Activated CD4-positive, alpha-beta T cell treated with anti-CD3 and anti-CD28 coated beads, Interleukin-2, amount 10 ng/mL, durations not matched to agents 24 days and 14 days (primary cell): ENCODE measurements at places on chromosomes 12 and 14. TPM values are rescaled to one million over a fixed set of nuclear protein-coding genes. Genes with fewer than 3 reads are reported as not detected.

DNA sequence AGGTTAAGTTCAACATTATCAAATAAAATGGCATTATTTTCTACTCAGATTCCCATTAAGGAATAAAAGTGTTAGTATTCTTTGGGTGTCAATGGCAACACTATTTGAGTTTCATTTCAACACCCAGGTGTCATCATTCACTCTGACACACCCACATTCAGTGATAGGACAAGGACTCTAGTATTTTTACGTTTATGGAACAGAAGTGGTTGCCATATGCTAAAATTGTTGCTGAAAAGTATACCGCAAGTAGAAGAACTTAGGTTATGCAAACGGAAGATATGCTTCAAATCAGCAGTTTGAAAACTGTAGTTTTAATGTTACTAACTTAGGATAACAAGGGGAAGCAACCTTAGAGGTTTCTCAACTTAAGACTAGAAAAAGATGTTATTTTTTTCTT lies 20.0 kb upstream of the SGPP1 start:
- DNase-seq, result no peak

The KRT83 gene
- not detected in 2 replicates for total RNA-seq

The KRT6B gene
- total RNA-seq, result not detected in 2 replicates

The SDSL gene
- total RNA-seq, result 0.61 and 0.78 TPM in 2 replicates

GRCh38 chr12:12159988-12160387 lies 89.2 kb downstream of the BCL2L14 start:
- DNase-seq, result no peak

GRCh38 chr12:74770552-74770951 lies 232.9 kb downstream of the ATXN7L3B start:
- no peak for DNase-seq

- DNase-seq, result no peak
These were observed 32.0 kb downstream of the PEX5 start for GRCh38 chr12:7221486-7221885.

The METTL1 gene
- 72.2 and 79.8 TPM in 2 replicates for total RNA-seq

DNA sequence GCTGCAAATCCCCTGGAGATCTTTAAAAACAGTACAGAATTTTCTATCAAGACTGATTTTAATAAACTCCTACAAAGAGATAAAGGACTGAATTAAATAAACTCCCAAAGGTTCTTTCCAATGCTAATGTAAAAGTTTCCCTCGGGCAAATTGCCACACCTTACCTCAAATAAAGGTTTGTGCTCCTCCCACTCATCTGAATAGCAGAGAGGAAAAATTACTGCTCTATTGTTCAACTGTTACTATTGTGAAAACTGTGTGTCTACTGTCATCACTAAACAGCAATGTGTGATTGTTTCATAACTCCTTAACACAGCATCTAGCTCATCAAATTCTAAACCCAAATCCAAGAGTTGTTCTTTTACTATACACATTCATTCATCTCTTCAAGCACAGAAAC lies 3.2 kb downstream of the SPTLC2 start:
- no peak for DNase-seq

The RBM19 gene
- 102 and 105 TPM in 2 replicates for total RNA-seq

GRCh38 chr12:92289629-92290349 lies 144.1 kb upstream of the BTG1 start:
- DNase-seq, result no peak

The IL26 gene
- total RNA-seq, result 6.9 and 7.7 TPM in 2 replicates

The TMTC3 gene
- total RNA-seq, result 8.2 and 8.3 TPM in 2 replicates

DNA sequence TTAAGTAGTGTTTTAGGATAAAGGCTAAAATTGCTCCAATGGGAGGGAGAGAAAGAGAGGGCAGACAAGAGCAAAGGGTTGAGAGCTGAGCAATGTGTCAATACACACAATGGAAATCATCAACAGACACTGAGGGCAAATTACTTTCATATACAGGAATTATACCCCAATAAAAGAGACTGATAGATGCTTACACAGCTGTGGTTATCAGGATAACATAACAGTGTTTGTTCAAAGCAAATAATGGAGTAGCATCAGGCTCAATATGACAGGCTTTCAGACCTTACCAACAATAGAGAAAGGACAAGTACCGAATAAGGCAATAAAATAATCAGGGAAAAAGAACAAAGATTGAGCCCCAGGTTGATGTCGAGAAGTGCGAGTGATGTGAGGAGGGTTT lies 53.4 kb upstream of the DIO2 start:
- no peak for DNase-seq

GRCh38 chr14:92431199-92431725 lies 82.3 kb upstream of the RIN3 start:
- DNase-seq, result no peak

The SLC39A9 gene
- 49.5 and 53.4 TPM in 2 replicates for total RNA-seq
